BJ (cell line): ENCODE measurements at places on chromosomes 4 and X. TPM values are rescaled to one million over a fixed set of nuclear protein-coding genes. Genes with fewer than 3 reads are reported as not detected.

- DNase-seq, result no peak
Observed at GRCh38 chr4:163164591-163164990, 2.1 kb downstream of the NAF1 start.

Gene RAB33A
- 4.6 and 5.1 TPM in 2 replicates for polyA plus RNA-seq

- DNase-seq, result no peak
Observed at GRCh38 chr4:37465296-37465695, 220.8 kb downstream of the NWD2 start.

Gene TMEM150C
- 0.64 and 0.96 TPM in 2 replicates for polyA plus RNA-seq

Gene NDP
- polyA plus RNA-seq, result not detected in 2 replicates

GRCh38 chr4:25939330-25939729, 25.3 kb downstream of the SMIM20 start:
- DNase-seq, result no peak

Gene CITED1
- not detected in 2 replicates for polyA plus RNA-seq

DNA sequence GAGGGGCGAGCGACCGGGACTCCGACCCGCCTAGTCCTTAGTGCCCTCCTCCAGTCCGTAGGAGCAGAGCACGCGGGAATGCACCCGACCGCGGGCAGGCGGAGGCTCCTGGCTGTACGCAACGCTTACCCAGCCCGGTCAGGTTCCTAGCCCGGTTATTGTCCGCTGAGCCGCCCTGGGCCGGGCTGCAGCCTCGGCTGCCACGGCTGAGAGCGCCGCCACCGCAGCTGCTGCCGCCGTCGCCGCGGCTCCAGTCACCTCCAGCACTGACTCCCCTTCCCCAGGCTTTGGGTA, at the start of gene AMER1:
TSS of gene AMER1 (minus strand) at position 268 of the 294 bp plus-strand sequence. CDS start 12,422 bp downstream, outside the sequence.
- no peak for DNase-seq

GRCh38 chr4:87232216-87232615, 11.8 kb upstream of the KLHL8 start:
- no peak for DNase-seq

- DNase-seq, result no peak
Observed at GRCh38 chr4:6475492-6476020, 3.1 kb upstream of the PPP2R2C start.

DNA sequence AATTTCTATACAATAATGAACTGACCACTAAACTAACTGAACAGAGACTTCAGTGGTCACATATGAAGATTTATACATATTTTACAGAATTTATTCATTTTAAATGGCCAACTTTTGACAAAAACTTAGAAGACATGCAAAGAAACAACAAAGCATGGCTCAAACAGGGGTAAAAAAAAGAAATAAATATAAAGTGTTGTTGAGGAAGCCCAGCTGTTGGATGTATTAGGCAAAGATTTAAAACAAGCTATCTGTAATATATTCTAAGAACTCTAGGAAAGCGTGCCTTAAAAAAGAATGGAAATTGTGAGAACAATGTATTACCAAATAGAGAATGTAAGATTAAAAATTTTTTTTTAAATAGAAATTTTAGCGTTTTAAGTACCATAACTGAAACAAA, 210.9 kb upstream of the HTR2C start:
- no peak for DNase-seq

- DNase-seq, result no peak
Observed at GRCh38 chr4:175376287-175376977, 435.6 kb downstream of the GPM6A start.

DNA sequence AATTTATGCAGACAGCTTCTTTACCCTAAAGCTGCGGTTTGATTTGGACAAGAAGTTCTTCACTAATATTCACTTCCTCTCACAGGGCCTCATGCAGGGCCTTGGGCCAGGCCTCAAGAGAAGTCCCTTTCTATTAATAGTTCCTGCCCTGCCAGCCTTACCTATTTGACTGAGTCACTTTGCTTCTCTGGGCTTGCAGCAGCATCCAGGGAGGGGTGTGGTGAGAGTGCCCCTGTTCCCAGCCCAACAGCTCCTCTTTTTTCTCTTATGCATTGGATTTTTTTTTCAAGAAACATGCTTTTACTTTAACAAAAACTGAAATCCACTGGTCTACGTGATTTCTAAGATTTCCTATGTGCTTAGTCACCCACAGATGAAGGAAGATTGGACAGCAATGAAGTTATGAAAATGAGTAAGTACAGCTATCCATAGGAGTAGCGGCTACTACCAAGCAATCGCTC, 26.7 kb downstream of the FAM156B start:
- DNase-seq, result no peak

- no peak for DNase-seq
Observed at GRCh38 chrX:809081-809480, 178.5 kb downstream of the SHOX start.

GRCh38 chrX:109925656-109926055, 77.3 kb upstream of the TMEM164 start:
- no peak for DNase-seq

Gene ERAS
- not detected in 2 replicates for polyA plus RNA-seq

- peak; percentile 92 for DNase-seq
Observed at GRCh38 chr4:86593688-86594558, at the start of gene PTPN13. TSS of gene PTPN13 (plus strand) at chr4:86594315. CDS start at chr4:86635257, 40,942 bp downstream.

Gene GALNTL6
- polyA plus RNA-seq, result 0.02 TPM in 2 replicates

DNA sequence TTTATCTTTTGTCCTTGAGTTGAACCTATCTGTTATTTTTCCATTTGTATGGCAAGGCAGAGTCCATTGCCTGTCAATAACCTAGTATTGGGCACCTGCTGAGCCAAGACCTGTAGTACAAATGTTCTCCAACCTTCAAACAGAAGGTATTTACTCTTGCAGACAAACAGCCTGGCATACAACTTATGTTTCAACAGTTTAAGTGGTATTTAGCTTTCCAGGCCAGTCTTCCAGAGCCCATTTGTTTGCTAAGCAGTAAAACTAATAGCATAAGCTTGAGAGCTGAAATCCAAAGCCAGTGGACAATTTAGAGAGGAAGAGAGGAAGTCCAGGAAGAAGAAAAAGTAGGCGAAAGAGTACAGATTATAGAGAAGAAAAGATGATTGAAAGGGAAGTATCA, 979.3 kb downstream of the GLUD2 start:
- DNase-seq, result no peak

Gene SPIN2B
- 5.8 and 8.8 TPM in 2 replicates for polyA plus RNA-seq

- DNase-seq, result no peak
Observed at GRCh38 chrX:153507484-153508178, 9.8 kb upstream of the ATP2B3 start.
